ENCODE measurements at places on chromosomes 7 and 10.
A peak's percentile ranks its signal among the peaks of the same experiment; 100 is the strongest.

- DNase-seq, result no peak
Observed at GRCh38 chr10:83073472-83073871, 1065.8 kb upstream of the GHITM start.

DNA sequence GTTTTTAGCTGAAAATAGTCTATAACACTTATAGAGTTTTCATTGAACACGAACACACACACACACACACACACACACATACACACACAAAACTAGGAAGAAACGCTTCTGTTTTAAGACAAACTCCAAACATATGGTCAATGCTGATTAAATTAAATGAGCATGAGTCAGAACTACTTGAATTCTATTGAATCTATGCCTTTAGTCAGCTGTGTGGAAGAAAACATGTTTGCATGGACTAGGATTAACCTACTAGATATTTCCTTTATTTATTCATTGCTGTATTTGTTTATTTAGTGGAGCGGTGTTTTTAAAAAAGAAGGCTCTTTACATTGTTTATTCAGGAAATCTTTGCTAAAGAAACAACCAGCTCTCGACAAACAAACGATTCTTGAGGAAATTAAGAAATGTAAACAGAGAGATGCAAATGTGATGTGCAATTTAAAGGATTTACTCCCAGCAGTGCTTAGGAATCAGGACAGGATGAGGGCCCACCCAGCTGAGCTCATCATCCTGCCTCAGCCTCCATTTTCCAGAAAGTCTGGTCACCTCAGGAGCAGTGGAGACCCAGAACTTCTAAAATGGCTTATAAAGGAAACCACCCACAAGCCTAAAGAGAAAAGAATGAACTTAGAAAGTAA is 83.2 kb downstream of the PDE1C start:
- DNase-seq, result no peak

- DNase-seq, result no peak
Observed at GRCh38 chr7:116331020-116331419, 120.7 kb downstream of the TES start.

DNA sequence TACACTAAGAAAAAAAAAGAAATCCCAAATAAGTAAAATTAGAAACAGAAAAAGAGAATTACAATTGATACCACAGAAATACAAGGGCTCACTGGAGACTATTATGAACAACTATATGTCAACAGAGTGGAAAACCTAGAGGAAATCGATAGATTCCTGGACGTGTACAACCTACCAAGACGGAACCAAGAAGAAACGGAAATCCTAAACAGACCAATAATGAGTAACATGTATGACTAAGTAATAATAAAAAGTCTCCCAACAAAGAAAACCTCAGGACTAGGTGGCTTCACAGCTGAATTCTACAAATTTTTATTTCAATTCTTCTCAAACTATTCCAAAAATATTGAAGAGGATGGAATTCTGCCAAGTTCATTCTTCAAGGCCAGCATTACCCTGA is 13.9 kb downstream of the DIP2C start:
- no peak for DNase-seq

GRCh38 chr10:102652170-102652916 is 8.1 kb downstream of the TRIM8 start:
- peak; percentile 60 for DNase-seq

GRCh38 chr7:135320268-135320667 is 86.6 kb downstream of the STRA8 start:
- peak; percentile 78 for DNase-seq

Measured in suppressor macrophage (primary cell).